ENCODE measurements at places on chromosomes 1 and 21.

- no peak for DNase-seq
Measured at GRCh38 chr1:74933500-74933899, 200.5 kb downstream of the TYW3 start.

- no peak for DNase-seq
Measured at GRCh38 chr1:159492575-159493323, 43.1 kb downstream of the OR10J5 start.

DNA sequence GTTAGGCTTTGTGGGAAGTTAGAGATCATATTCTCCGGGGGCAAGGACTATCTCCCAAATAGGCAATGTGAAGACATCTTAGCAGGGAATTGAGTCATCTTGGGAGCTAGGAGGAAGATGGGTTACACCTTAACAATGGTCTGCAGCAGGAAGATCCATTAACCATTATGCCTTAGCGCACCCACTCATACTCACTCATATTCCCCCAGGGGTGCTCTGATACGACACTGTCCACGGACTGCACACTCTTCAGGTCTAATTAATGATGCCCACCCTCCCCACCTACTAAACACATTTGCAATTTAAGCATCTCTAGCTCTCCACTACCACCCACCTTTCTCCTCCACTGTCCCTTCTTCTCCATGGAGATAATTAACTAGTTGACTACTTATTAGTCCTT is 857 bp upstream of the AK5 start:
- no peak for DNase-seq

DNA sequence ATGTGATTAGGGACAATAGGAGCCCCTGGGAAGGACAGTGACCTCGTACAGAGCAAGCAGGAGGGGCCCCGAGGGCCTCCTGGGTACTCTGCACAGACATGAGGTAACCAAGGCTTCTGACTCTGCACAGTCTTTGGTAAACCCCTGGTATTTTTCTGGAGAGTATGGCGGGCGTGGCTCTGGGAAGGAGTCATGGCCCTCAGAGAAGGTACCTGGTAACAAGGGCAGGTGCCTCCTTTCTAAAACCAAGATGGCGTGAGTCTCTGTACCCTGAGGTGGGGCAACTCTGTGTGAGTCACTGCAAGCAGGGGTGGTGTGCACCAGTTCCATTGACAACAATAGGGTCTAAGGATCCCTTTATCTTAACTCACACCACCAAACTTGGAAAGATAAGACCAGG is 39.9 kb upstream of the SLC19A1 start:
- DNase-seq = no peak

- no peak for DNase-seq
Measured at GRCh38 chr1:78902641-78903040, 103.9 kb downstream of the ADGRL4 start.

DNA sequence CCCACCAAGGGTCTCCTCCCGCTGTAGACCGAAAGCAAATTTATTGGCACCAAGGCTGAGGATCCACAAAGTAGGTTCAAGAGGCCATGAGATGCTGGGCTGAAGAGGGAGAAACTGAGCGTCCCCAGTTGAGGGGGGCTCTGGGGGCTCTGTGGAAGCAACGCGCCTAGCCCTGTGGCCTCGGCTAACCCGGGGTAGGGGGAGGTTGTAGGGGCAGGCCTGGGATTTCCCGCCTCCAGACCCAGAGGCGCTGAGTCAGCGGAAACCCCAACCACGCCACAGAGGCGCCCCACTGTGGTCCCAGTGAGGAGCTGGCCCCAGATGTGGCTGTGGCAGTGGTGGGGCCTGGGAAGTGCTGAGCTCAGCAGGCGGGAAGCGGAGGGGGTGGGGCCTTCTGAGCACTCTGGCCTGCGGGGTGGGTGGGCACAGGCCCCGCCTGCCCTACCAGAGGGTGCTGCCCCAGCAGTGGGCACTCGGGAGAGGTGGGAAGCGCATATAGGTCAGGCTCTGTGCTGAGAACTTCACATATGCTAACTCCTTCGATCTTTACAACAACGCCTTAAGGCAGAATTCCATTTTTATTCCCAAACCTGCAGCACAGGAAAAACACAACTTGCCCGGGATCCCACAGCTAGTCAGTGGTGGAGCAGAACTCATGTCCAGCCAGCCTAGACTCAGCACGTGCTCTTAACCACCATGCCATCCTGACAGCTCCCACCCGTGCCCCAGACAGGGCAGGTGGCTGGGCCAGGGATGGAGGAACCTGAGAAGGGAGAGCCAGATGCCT is 1.5 kb upstream of the COL16A1 start:
- DNase-seq = peak; percentile 12

- no peak for DNase-seq
Measured at GRCh38 chr1:68225781-68226180, 6.5 kb downstream of the WLS start.

- no peak for DNase-seq
Measured at GRCh38 chr1:225906467-225906866, 17.5 kb upstream of the LEFTY1 start.

- no peak for DNase-seq
Measured at GRCh38 chr1:45375104-45376090, 35.2 kb upstream of the MUTYH start.

GRCh38 chr1:218250492-218250891 is 34.6 kb upstream of the RRP15 start:
- no peak for DNase-seq

- DNase-seq = no peak
Measured at GRCh38 chr21:30044447-30045064, 104.8 kb upstream of the GRIK1 start.

DNA sequence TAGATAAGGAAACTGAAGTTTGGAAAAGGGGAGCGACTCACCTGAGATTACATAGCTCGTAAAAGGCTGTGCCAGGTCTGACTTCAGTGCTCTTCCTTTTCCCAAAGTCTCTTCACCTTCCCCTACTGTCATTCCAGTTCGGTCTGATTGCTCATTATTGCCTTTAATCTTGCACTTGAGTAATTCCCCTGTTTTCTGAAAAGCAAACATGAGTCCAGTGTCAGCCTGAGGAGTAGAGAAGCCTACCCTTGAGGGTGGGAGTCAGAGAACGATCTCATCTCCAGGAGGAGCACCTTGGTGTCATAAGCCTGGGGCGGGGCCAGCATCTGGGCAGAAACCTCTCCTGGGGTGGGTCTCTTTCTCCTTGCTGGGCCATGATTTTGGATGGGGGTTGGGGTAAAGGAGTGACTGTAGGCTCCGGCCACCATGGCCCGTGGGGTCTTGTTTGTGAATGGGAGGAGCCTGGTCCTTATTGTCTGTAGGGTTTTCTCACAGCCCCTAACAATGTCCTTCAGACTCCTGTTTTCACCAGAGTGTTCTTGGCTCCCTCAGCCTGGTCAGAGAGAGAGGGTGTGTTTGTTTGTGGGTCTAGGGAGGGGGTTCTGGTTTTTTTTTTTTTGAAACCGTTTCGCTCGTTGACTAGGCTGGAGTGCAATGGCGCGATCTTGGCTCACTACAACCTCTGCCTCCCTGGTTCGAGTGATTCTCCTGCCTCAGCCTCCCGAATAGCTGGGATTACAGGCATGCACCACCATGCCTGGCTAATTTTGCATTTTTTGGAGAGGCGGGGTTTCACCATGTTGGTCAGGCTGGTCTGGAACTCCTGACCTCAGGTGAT is 6.0 kb downstream of the VANGL2 start:
- DNase-seq = no peak

DNA sequence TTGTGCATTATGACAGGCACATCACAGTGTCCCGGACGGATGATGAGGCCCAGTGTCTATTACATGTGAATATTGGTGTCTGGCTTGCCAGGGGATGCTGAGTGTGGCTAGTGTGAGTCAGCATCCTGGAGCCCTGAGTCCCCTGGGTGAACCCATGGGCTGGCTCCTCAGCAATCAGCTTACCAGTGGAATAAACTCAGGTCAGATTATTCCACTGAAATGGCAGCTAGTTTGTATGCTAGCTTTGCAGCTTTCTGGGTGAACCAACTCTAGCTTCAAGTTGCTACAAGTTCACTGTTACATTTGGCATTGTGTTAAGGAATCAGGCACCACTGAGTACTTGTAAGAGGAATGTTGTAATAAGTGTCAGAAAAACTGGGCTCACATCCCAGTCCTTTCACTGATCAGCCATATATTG is 23.9 kb upstream of the RPTN start:
- DNase-seq = no peak

DNA sequence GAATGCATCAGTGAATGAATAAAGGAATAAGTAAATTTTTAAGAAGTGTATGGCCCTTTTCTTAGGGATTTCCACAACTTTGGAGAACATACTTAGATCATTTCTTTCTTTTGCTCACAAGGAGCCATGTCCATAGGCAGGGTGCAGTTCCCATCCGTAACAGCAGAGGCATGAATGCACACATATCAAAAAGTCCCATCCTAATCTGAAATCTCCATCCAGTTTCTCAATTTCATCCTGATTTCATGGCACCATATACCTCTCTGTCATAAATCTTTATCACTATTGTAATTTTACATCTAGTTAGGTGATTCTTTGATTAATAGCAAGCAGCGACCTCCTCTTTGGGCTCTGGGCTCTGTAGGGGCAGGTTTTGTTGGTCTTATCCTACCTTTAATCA is 359.2 kb downstream of the RRAGC start:
- DNase-seq = no peak

DNA sequence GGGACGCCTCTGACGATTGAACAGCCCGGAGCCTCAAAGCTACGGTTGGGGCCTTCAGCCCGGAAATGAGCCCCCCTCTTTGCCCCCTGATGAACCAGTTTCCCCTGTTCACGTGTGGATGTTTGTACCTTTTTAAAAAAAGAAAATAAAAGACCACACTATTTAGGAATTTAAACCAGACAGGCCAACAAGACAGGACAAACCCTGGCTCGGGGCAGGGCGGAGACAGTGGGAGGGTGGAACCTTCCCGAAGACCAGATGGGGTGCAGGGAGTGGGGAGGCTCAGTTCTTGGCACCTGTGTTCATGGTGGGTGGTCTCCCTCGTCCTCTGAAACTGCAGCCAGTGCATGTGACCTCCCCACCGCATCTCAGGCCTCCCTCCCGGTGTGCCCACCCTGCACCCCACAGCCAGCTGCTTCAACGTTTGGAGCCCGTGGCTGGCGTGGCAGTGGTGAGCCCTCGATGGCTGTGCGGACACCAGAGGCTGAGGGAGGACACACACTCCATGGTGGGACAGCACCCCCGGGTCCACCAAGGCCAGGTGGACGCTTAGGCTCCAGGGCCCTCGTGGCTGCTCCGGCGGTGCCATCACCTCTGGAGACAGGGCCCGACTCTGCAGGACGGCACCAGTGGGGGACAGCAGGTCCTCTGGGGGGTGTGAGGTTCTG is 45.6 kb downstream of the COL18A1 start:
- no peak for DNase-seq

DNA sequence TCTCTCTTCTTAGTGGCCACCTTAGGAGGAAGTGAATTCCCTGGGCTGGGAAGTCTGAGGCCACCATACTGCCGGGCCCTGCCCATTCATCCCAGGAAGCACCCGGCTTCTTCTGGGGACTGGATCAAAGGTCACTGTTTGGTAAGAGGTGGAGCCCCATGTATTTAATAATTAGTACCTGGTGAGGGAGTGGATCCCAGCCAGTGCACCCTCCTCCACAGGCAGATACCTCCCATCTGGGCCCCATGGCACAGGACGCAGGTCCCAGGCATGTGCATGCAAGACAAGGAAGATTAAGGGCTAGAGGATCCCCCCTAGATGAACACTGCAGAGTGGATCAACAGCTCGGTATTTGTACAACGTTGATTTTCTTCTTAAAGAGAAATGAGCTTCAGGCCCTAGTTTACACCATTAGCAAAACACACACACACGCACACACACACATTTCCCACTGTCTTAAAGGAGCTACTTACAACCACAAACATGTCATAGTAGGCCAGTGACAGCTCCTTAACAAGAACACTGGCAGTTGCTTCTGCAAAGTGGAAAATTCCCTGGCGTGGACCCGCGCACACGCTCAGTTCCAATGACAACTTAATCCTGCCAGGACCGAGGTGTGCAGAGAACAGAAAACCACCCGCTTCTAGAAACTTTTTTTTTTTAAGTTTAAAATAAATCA is 90.7 kb downstream of the MRPL37 start:
- DNase-seq = no peak

DNA sequence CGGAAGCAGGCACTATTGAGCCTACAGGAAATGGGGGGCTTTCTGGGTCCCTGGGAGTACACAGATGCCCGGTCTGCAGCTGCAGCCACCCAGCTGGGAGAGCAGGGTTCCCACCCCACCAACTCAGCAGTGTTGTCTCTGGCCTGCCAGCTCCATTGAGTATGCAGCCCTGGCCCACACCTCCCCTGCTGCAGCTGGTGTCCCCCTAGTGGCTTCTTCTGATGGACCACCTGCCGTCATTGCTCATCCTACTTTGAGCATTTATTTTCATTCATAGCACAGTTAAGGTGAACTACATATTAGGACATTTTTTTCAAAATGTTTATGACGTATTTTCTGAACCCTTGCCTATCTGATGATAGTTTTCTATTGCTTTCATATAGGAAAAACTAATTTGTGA is 189.8 kb upstream of the LYPLAL1 start:
- no peak for DNase-seq

DNA sequence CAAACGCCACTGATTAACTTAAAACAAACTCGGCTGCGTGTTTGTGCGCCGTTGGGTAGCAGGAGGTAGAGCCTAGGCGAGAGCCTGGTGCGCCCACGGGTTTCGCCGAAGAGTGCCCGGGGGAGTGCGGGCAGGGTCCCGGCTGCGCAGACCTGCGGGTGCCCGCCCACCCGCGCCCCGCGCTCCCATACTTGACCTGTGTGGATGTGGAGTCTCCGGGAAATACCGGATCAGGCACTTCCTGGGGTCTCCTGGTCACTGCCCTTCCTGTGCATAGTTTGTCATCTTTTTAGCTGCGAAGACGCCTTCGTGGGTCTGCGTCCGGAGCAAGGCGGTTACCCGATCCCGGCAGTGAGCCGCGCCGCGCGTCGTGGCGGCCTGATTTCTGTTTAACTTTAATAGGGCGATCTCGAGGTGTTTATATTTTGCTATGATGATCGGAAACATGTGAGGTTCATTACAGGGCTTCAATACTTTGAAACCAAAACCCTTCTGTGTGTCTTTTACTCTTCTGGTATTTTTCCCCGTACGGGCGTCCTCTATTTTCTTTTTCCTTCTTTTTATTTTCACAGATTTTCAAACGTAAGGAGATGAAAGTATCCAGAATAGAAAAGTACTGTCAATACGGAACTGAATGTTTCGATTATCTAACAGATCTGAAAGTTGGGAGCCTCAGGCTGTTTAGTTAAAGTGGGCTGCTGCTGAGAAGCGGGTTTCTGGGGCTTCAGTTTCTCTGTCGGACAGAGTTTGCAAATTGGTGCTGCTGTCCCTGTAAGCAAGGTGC is 15.2 kb downstream of the NR5A2 start:
- DNase-seq = no peak

All from activated naive CD4-positive, alpha-beta T cell (primary cell).